ENCODE measurements at places on chromosomes 5 and 9.

DNA sequence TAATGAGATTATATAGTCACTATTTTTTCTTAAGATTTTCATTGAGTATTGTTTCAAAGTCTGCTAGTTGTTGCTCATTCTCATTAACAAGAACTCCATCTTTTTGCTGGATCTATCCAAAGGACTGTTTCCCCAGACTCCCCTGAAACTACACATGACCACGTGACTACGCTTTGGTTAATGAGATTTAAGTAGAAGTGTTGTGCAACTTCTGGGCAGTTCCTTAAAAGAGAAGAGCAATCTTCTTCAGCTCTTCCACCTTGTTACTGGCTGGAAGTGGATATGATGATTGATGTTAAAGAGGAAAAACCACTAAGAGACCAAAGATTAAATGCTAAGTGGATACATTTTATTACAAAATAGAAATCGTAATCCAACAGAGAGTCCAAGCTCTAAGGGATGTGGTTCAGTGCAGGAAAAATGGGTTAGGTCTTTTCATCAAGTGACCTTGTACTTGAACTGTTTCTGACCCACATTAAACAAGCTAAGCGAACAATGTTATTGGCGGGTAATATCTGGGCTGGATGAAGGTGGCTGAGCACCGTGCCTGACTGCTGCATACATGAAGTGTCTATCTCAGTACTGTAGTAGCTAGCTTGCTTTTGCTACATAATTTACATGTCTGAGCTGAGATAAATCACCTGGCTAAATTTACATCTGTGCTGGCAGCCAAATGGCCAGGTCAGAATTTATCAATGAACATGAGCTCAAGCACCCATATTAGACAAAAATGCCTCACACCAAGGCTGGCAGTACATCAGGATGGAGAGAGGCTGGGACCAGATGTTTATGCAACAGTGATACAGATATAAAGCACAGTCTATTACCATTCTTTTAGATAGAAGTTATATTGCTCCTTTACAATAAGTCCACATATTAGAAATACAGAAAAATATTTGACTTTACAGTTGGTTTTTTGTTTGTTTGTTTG, 7.5 kb upstream of the CTNNAL1 start:
- DNase-seq, result peak; percentile 66

DNA sequence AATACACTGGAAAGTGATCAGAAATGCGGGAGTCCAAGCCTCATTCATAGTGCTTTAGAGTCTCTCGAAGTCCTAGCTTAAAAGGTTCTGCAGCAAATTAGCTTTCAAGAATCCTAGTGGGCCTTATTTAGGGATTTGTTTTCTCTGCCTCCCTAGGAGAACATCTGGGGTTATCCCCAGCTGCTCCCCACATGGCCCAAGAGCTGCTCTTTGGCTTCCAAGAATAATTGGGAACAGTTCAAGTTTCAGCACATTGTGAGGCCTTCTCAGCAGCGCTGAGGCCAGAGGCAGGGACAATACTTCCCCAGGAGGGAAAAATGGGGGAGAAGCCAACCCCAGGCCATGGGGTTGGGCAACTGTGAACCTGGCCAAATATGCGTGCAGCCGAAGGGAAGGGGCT, 108.7 kb downstream of the LIFR start:
- no peak for DNase-seq

DNA sequence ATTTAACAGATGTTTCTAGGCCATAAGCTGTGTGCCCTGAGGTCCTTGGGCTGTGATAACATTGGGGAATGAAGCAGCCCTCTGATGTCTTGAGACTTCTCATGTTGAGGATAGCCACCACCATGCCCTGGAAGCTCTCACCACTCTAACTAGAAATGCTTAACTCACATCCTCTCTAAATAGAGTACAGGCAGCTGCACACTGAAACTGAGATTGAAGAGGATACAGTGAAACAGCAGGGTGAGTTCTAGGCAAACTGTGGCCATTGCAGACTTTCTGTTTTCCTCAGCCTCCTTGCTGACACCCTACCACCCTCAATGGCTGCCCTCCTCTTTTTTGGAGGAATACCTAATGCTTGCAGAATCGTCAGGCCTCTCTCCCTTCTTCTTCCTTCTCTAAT, 22.4 kb downstream of the UTP15 start:
- no peak for DNase-seq

GRCh38 chr9:69871118-69871834, 50.7 kb downstream of the CFAP95 start:
- no peak for DNase-seq

DNA sequence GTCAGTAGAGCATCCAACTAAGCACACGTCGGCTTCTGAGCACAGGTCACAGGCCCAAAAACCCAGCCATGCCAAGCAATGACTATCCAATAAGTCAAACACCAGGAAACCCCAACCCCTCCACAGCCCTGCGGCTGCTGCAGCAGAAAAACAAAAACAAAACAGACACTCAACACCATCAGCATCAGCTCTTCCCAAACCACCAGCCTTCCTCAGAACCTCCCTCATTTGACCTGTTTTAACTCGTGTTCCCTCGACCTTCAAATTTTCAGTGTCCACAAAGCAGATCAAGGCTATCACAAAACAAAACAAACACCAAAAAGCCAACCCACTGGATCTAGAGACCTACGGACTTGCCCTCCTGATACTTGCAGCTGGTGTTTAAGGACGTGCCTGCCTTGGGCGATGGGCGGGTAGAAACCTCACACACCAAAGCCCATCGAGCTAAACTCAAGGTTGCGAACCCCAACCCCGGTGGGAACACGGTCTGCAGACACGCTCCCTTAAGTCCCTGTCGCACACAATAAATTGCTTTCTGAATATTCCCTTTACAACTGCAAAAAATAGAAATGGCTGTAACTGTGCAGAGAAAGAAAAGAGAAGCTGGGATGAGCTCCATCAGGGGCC, 247.1 kb upstream of the ANKRD55 start:
- no peak for DNase-seq

DNA sequence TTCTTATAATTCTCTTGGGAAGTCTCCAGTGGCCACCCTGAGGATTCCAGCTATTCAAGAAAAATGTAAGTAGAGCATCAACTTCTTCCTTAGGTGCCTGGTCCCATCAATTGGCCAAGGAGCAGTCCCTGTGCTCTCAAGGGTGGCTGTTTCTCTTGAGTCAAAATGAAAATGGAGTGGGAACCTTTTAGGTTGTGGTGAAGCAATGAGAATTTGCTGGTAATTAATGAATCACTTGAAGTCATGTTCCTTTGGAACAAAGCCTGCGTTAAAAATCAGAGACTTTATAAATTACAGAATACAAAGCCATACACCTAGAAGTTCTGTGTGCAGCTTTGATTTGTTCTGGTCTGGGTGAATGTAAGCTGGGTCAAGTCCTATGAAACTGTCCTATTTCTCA, 48.9 kb downstream of the IL31RA start:
- no peak for DNase-seq

DNA sequence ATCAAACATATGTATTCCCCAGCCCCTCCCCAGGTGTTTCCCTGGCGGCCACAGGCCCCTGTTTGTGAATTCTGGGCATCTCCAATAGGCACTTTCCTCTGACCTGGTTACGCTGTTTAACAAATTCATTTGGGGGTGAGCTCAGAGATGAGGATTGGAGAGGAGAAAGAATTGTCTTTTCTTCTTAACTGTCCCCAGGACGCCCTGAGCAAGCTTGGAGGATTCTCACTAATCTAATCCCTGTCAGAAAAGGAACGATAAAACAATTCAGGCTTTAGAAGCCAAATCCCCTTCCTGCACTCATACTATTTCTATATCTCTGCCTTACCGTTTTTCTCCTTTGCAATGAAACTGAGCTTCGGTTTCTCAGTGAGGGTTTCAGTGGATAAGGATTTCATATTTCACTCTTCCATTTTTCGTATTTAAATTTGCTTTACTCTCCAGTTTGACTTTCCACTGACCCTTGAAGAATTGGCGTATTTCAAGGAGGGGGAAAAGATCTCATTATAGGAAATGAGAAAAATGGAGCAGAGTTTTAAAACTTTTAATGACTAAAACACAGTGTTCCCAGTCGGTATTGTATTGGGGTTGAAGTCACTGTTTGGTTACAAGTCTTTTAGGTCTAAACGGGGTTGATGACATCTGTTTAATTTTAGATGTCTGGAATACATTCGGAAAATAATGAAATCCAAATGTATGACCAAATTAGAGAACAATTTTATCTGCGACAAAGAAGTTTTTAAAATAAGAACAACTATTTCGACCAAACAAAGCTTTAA, 180.1 kb downstream of the MACROH2A1 start:
- no peak for DNase-seq

- DNase-seq, result no peak
Observed at GRCh38 chr9:75814667-75815066, 75.8 kb upstream of the PCSK5 start.

GRCh38 chr9:7105095-7105494, 347.3 kb downstream of the KDM4C start:
- peak; percentile 76 for DNase-seq

DNA sequence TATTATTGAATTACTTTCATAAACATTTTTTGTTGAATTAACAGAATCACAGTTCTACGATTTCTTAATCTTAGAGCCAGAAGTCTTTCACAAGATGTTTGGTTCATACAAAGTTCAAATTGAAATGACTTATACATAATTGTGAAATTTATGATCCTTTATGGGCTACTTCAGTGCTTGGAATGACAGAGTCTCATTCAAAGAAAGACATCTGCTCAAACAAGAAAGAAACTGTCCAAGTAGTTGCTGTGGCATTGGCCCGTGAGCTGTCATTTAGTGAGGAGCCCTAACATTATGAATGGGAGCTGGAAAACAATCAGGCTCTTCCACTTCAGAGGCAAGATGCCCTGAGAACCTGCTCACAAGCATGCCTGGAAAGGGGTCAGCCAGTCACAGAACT, 63.4 kb downstream of the AUH start:
- DNase-seq, result peak; percentile 92

DNA sequence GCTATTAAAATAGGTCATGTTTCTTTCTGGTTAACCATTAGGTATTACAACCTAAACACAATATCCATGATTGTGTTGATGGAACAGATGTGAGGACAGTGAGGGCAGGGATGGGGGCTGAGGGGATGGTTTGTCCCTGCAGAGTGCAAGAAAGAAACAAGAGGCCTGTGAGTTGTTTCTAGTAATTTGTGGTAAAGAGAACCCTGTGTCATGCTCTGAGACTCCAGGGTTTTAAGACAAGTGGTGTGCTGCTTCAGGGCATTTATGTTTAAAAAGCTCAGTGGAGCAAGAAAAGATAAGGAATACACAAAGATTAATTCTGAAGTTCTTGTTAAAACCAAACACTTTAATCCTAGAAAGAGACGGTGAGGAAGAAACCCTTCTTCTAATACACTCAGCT, 656.5 kb downstream of the TLE1 start:
- no peak for DNase-seq

GRCh38 chr5:150329038-150329437, 26.3 kb upstream of the ARSI start:
- peak; percentile 18 for DNase-seq

DNA sequence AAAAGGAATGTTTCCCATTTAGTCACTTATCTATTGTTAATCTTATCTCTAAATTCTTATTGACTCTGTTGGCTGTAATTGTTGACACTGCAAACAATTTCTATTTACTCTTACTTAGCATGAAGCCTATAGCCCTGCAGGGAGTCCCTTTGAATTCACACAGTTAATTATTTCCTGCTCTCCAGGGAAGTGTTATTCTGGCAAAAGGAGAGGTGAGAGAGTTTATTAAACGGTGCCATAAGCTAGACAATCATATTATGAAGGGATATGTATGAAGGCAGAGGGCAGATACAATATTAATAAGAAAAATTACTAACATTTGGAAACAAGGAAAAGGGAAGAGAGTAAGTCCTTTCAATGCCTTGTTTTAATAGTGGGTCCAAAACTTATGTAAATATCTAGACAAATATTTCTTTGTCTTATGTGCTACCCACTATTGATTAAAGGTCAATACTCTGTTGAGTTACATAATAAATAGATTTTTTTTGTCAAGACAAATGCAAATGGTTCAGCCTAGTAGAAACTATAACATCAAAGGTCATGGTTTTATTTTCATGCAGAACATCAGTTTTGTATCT, 107.1 kb downstream of the CDH18 start:
- no peak for DNase-seq

- DNase-seq, result no peak
Observed at GRCh38 chr9:22157276-22157675, 148.2 kb upstream of the CDKN2B start.

DNA sequence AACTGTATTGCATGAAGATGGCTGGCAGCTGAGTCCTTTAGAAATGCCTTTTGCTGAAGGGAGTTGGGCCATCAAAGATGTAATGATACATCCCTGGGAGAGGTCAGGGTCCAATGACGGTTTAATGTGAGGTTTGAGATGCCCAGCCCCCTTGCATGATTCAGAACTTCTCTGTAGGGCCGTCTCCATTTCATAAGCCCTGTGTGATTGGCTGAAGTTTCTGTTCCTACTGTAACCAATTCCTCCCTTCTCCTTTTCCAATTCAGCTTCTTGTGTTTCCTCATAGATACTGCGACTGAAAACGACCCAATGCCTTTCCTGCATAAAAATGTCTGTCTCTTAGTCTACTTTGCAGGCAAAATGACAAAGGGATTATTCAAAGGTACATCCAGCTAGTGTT, 47.9 kb upstream of the ST8SIA4 start:
- DNase-seq, result peak; percentile 25

- DNase-seq, result no peak
Observed at GRCh38 chr5:114678778-114679177, 316.9 kb downstream of the KCNN2 start.

GRCh38 chr5:71601222-71602026, 14.3 kb downstream of the MCCC2 start:
- DNase-seq, result peak; percentile 28

DNA sequence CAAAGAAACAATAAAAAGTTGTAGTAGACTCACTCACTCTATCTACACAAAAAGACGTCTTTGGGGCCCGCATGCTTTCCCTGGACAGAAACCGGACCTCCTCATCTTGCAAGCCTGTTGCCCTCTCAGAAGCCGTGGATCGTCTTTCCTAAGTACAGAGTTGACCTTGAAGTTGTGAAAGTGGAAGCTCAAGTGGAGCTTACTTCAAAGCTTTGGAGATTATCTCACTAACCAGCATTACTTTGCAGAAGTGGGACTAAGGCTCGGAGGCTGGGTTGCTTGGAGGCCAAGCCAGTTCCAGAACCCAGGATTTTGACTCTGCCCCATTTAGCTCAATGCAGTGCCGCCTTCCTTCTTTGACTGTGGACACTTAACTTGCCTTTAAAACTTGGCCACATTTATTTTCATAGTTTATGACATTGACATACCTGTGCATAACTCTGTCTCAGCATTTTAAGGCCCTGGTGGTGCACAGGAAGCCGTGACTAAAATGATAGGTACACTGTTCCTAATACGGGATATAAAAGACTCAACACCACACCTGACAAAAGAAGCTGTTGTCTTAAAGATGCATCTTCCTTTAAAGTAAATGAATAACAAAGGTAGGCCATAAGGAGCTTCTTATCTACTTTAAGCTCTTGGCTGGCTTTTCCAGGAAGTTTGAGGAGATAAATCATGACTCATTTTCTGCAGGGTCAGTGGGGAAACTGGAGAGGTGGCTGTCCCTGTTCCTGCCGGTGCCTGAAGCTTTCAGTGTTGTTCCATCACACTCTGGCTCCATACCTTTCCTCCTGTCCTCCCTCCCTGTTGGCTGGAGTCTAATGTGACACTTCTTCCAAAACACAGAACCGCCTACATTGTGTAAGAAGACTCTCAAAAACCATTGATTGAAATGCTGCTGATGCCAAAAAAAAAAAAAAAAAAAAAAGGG, 10.7 kb downstream of the SLC25A25 start:
- DNase-seq, result peak; percentile 80

- no peak for DNase-seq
Observed at GRCh38 chr5:170626507-170627150, 122.8 kb downstream of the KCNIP1 start.

- DNase-seq, result no peak
Observed at GRCh38 chr9:71628247-71628646, 140.1 kb downstream of the CEMIP2 start.

GRCh38 chr5:42301349-42301748, 121.9 kb upstream of the GHR start:
- no peak for DNase-seq

All from inflammatory macrophage (primary cell).